ENCODE measurements at places on chromosomes 16 and 17.

- no peak for DNase-seq
Observed at GRCh38 chr17:74603746-74604145, 11.7 kb upstream of the CD300LD start.

GRCh38 chr17:48102043-48102750 lies 919 bp upstream of the CBX1 start:
- no peak for DNase-seq

GRCh38 chr17:77528516-77529327 lies 388.0 kb downstream of the SEC14L1 start:
- DNase-seq = no peak

- DNase-seq = peak; percentile 78
Observed at GRCh38 chr16:10992797-10993196, 48.4 kb downstream of the CLEC16A start.

- peak; percentile 1 for DNase-seq
Observed at GRCh38 chr16:62079236-62079635, 43.0 kb upstream of the CDH8 start.

- DNase-seq = peak; percentile 44
Observed at GRCh38 chr16:11256661-11257130, 692 bp upstream of the SOCS1 start.

DNA sequence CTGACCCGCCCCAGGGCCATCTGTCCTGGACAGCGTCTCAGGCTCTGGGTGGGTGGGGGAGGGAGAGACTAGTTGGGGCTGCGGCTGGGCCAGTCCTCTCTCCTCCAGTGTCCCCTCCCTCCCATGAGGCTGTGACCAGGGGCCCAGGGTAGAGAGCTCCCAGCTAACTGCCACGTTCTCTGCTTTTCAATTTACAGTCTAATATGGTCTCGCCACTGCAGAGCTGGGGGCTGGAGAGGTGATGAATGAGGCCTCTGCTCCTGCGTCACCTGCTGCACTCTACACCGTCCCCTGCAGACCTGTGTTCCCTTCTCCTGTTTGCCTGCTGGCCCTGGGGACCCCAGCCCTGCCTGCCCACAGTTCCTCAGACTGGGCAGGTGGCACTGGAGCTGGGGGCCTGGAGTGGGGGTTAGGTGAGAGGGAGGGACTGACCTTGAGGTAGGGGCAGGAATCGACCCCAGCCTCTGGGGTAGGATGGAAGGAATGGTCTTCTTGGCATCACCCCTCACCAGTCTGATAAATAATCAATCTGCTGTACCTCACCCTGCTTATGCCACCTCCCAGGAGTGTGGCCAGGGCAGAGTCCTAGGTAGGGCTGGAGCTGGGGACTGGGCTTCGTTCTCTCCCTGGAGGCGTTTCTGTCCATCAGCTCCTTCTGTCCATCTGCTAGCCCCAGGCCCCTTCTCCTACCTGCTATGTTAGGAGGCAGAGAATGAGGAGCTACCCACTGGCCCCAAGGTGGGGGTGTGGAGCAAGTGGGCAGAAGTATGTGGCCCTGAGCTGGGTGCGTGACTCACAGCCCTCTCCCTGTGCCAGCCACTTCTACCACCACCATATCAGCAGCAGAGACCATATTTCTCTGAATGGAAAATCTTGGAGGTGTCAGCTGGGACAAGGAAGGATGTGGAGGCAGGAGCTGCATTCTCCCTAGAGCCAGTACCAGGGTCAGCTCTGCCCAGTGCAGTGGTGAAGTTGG lies 12.9 kb downstream of the SEZ6 start:
- no peak for DNase-seq

- no peak for DNase-seq
Observed at GRCh38 chr17:70629902-70630301, 460.6 kb downstream of the KCNJ2 start.

DNA sequence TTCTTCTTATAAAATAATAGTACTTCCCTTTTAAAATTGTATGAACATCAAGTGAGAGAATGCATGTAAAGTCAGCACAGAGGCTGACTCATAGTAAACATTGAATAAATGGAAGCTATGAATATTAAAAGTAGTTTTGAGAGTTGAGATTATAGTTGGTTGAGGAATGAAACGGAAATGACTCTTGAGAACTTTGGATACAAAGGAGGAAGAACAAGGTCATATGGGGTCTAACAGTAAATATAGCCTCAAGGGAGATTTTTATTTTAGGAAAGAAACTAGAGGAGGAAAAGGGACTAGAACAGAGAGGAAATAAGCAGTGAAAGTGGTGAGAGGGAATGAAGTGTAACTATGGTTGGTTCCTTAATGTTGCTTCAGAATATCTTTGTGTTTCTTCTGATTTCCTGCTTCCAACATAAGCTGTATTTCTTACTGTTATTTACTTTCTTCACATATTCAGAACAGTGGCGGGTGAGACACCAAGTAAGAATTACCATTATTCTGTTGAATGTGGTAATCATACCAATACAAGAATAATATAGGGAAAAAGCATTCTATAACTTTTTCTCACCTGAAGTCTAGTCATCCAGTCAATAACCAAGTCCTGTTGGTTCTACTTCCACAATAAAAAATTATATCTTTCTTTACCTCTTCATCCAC lies 165.1 kb downstream of the CHD9 start:
- peak; percentile 15 for DNase-seq

GRCh38 chr17:82241183-82241925 lies 12.5 kb downstream of the SLC16A3 start:
- DNase-seq = peak; percentile 45

DNA sequence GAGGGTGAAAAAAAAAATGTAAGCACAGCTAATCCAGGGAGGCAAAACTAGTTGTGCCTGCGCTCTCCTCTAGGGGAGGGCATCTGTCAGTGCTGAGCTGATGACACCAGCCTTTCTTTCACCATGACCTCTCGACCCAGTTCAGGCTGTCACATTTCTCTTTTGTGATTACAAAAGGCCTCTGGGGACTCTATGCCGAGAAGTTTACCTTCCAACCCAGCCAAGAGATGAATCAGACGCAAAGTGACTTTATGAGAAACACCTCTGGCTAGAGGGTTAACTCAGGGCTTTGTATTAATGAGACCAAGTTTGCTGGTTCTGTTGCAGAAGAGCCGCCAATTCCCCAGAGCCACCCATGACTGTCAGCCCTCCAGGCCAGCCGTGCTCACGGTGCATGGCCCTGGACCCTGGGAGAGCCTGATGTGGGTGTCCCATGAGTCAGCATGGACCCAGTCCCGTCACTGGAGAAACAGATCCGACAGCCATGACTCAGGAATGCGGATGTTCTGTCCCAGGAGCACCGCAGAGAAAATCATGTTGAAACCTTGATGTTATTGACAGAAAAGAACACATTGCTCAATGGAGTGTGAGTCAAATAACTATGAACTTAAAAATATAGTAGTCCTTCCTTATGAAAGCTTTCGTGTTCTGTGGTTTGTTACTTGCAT lies 437.2 kb downstream of the HS3ST3B1 start:
- peak; percentile 99 for DNase-seq

- no peak for DNase-seq
Observed at GRCh38 chr17:1796800-1797199, 32.9 kb downstream of the SMYD4 start.

- DNase-seq = peak; percentile 29
Observed at GRCh38 chr17:65666876-65667321, 105.5 kb upstream of the AXIN2 start.

DNA sequence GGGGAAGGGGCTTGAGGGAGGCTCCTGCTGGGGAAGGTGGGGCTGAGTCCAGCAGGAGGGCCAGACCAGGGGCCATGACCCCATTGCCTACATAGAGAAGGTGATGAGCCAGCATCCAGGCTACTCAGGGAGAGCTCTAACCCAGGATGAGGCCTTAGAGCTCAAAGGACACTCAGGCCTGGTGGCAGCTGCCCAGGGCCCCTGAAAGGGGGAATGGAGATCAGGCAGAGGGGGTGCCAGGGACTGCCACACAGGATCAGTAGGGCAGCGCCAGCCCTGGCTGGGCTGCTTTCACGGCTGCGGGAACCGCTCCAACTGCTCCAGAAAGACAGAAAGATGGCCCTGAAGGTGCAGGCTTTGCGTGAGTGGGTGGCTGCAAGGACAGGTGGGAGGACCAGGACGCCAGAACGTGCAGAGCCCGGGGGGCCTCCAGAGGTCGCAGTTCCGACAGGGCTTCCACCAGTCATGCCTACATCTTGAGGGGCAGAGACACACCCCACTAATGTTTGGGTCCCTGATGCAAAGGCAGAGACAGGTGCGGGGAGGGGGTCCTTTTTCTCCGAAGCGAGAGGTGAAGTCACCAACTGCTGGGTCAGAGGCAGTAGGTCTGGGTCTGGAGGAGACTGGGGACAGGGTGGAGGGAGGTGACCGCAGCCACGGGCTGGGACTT lies 882 bp upstream of the ATP6V0C start:
- no peak for DNase-seq

- no peak for DNase-seq
Observed at GRCh38 chr16:80210787-80211186, 330.0 kb upstream of the DYNLRB2 start.

- no peak for DNase-seq
Observed at GRCh38 chr17:8896087-8896486, 28.6 kb upstream of the PIK3R6 start.

GRCh38 chr17:50675627-50676026 lies 32.1 kb downstream of the ANKRD40 start:
- no peak for DNase-seq

DNA sequence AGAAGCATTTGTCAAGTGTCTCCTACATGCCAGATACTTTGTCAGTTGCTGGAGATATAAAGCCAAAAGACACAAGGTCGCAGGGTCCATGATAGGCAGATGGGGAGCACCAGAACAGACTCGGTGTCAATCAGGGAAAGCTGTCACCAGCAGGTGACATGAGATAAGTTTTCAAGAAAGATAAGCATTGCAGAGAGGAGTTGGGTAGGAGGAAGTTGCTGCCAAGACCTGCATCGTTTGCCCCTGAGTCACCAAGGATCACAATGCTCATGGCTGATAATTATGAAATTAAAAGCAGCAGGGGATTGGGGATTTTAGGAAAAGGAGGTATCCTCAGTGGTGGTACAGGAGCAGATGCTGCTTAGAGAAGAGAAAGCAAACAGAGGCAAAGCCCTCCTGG lies 551.1 kb upstream of the CDH11 start:
- DNase-seq = peak; percentile 64

DNA sequence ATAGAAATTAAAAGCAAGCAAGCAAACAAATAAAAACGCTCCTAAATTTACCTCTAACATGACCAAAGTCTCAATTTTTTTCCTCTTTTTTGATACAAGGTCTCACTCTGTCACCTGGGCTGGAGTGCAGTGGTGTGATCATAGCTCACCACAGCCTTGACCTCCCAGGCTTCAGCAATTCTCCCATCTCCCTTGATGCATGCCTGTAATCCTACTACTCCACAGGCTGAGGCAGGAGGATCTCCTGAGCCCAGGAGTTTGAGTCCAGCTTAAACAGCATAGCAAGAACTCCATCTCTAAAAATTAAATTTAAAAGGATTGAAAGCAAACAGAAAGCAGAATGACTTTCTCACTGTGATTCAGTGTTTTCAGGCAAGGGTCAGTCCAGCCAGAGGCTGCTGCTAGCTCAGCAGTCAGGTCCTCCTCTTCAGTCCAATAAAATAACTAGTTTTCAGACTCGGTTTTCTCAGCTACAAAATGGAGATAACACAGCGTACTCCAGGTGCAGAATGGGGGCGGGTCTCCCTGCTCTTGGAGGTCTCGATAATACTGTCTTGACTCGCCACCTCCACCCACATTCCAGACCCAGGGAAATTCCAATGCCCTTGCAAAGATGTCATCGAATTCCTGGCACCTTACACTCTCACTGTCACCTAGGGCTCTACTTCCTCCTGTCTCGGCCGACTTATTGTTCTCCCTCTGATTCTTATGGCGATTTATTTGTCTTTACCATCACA lies 20.7 kb upstream of the MRTFB start:
- DNase-seq = no peak

DNA sequence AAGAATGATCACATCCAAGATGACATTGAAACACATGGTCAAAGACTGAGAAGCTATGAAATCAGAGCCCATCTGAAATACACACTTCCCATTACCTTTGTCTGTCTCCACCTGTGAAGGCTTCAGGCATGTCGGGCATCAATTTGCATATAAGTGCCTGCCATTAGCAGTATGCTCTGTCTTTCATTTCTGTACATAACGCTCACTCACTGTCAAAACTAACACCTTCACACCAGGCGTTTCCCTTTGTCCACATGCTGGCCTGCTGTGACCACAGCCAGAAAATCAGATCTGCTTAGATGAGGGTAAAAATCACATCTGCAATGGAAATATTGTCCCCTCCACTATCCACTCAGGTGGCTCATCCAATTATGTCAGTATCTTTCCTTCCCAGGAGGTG lies 524.8 kb downstream of the TOX3 start:
- no peak for DNase-seq

DNA sequence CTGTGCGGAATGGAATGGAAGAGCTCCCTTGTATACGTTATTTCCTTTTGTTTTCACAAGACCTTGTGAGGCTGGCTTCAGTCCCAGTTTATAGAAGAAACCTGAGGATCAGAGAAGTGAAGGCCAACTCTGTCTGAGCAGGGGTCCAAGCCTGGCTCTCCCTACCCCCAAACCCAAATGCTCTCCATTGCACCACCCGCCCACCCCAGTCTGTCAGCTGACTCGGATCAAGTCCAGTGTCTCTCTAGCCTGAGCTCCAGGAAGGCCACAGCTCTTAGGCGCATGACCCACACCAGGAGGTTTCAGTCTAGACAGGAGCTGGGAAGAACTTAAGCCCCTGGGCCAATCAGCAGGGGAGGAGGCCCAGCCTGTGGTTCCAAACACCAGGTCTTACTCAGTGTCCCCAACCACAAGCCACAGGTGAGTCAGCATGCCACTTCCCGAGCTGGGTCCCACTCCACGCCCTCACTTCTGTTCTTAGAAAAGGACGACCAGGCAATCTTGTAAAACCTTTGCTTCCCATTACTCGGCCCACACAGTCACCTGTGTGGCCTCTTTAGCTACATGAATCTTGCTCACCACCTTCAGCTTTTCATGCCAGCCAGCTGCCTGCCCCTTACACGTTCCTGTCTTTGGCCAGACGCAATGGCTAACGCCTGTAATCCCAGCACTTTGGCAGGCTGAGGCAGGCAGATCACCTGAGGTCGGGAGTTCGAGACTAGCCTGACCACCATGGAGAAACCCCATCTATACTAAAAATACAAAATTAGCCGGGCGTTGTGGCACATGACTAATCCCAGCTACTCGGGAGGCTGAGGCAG lies 27.8 kb downstream of the TK2 start:
- DNase-seq = peak; percentile 78

GRCh38 chr16:2865651-2866050 lies 7.7 kb upstream of the PRSS22 start:
- no peak for DNase-seq

DNA sequence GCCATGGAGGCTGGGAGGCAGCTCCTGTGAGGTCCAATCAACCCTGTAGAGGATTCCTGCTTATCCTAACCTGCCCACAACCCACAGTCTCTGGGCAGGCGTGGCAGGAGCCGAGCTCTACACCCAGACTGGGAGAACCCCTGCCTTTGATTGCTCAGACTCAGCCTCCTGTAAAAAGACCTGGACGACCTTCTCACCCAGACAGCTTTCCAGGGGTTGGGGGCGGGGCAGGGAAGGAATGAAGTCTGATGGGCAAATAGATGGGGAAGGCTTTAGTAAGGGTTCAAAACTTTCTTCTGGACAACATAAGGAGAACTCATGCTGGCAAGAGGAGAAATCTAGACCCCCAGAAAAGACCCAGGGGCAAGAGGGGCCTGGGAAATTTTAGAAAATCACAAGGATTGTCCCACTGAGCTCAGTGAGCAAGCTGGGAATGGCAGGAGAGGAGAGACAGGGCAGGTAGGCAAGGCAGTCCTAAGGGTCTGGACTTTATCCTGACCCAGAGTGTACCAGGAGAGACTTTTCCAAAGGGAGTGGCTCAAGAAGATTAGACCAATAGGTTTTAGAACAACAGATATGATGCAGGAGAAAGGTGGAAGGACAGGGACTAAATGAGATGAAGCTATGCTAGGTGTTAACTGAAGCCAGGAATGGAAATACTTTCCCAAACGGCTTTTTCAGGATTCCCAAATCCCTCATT lies 70.8 kb downstream of the TMEM132E start:
- DNase-seq = no peak

Measured in fibroblast of upper back skin (primary cell).